ENCODE measurements at places on chromosomes 4 and X.

- no peak for DNase-seq
Measured at GRCh38 chr4:52317981-52318380, 266.9 kb downstream of the SPATA18 start.

DNA sequence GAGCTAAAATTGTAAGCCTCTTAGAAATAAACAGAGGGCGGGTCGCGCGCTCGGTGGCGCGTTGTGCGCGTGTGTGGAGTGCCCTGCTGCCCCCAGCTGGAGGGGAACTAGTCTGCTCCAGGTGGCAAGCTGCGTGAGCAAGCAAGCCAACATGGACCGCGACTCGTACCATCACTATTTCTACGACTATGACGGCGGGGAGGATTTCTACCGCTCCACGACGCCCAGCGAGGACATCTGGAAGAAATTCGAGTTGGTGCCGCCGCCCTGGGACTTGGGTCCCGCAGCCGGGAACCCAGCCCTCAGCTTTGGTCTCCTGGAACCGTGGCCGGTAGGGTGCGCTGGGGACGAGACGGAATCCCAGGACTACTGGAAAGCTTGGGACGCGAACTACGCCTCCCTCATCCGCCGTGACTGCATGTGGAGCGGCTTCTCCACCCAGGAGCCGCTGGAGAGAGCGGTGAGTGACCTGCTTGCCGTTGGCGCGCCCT is 66.1 kb downstream of the DNAAF6 start:
- DNase-seq: peak; percentile 45

GRCh38 chr4:147173797-147174432 is 228.3 kb upstream of the TTC29 start:
- DNase-seq: no peak

DNA sequence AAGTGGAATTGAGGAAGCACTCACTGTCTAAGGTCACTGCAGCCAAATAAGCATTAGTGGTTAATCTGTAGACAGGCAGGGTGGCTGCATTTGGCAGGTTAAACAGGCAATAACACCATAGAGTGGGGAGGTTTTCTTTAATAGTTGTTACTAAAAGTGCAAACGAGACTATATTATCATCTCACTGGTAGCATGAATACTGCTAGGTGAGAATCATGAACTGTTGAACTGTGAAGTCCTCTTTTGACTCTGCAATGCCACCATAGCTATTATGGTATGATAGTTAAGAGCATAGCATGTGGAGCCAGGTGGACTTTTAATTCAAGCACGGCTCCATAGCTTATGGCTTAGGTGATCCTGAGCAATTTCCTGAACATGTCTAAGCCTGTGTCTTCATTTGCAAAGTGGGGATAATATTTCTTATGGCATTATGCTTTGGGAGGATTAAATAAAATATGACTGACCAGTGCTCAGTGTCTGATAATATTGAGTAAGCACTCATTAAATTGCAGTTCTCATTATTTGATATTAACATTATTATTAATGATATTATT is 235.6 kb upstream of the HHIP start:
- no peak for DNase-seq

- no peak for DNase-seq
Measured at GRCh38 chrX:47941423-47941822, 62.4 kb downstream of the ZNF182 start.

- peak; percentile 48 for DNase-seq
Measured at GRCh38 chr4:675036-675882, 917 bp downstream of the MYL5 start.

DNA sequence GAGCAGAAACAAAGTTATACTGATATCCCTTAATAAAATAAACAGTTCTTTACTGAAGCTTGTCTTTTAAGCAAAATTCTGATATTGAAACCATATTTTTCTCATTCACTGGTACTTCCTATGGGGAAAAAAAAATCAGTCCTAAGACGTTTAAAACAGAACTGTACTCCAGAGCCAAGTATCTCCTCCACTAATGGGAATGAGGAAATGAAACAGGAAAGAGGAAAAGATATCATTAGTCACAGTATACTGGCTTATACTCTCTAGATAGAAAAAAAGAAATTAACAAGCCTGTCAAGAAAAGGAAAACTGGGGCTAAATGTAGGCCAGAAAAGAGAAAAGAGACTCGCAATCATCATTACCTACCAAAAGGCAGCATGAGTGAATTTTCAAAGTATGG is 252.7 kb downstream of the CENPC start:
- DNase-seq: no peak

DNA sequence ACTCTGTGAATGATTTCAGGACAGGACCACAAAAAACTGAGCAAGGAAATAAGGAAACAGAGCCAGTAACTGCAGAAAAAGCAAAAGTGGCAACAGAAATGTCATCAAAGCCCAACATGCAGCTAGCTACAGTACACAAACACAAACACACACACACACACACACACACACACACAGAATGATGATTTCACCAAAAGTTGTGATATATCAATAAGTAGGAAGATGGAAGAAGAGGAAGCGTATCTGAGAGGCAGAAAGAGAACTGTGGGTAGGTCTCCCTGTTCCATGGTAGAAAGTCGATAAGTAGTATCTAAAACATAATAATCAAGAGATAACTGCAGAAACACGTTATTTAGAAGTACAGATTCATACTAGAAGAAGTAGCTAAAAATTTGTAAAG is 148.3 kb downstream of the MGST2 start:
- DNase-seq: no peak

DNA sequence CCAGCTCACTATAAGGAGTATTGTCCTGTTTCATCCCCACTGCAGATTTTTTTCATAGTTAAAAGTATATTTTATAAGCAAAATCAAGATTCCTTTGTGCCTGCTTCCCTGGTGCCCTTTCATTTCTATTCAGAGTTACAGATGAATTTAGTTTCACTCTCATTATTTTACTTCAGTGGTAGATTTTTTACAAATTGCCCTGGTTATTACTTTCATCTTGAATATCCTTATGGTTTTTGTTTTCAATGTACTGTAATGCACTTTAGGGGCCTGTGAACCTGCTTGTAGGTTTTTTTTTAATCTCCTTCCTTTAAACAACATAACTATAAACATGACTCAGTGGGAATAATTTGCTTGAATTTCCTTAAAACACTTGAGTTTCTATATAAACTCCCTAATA is 126.8 kb downstream of the GPR143 start:
- DNase-seq: no peak

- no peak for DNase-seq
Measured at GRCh38 chr4:177005674-177006230, 213.0 kb upstream of the VEGFC start.

DNA sequence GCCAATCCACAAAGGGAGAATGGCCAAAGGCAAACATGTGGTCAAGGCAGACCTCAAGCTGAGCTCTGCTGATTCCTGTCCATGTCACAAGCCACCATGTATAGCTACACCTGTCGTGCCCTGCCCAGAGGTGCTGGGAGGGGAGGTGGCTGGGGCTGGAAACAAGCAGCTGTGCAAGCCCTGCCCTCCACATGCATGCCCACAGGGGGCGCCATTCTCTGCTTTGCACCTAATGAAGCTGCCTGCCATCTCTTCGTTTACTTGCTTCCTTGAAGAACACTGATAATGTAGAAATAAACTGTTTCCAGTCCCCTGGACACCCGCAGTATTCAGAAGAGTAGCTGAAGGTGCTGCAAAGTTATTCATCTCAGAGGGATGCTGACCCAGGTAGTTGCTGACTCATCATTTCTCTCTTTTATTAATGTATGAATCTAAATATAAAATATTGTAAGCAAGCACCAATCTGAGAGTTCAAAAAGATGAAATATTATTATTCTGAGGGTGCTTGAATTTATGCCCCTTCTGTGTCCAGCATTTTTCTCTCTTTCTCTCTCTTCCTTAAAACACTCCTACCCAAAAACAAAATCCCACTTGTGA is 278.6 kb downstream of the ADGRA3 start:
- DNase-seq: peak; percentile 39

- DNase-seq: no peak
Measured at GRCh38 chr4:61950625-61951024, 750.5 kb downstream of the ADGRL3 start.

GRCh38 chrX:78514852-78515251 is 144.3 kb downstream of the RTL3 start:
- no peak for DNase-seq

DNA sequence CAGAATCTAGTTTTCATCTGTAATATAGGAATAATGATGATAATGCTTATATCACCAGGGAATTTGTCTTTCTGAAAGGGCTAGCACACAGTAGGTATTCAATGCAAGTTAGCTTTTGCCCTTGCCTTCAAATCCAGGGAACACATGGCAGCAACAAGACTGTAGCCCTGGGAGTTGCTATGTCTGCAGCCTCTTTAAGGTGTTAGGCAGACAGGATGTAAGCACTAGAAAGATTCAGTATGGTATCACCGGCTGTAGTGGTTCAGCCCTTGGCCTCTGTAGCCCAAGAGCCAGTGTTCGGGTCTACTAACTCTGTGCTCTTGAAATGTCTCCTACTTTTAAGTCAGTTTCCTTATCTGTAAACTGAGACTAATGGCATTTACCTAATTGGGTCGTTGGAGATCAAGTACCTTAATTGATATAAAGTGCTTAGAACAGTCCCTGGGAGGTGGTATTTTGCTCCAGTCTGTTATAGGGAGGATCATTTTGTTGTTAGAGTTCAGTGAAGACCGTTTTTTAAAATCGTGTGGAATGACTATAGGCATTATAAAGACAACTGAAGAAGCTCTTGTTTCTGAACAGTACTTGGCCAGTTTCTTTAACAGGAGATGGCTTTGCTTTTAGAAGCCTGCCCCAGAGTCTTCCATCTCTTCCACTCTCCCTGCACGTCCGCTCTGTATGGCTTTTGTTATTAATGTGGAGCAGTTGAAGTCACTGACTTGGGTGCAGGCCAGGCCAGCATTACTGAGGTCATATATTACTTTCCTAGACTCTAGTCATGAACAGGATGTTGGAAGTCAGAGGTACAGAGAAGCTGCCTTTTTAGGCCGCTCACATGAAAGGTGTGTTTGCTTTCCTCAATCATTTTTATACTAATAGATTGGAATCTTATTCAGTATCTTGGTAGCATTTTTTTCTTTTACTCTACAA is 44.8 kb downstream of the GAB1 start:
- no peak for DNase-seq

- no peak for DNase-seq
Measured at GRCh38 chrX:109855501-109855900, 122.4 kb upstream of the ACSL4 start.

GRCh38 chr4:40897557-40898203 is 147.9 kb downstream of the NSUN7 start:
- peak; percentile 82 for DNase-seq

- DNase-seq: no peak
Measured at GRCh38 chr4:144351306-144351705, 210.8 kb upstream of the GYPA start.

DNA sequence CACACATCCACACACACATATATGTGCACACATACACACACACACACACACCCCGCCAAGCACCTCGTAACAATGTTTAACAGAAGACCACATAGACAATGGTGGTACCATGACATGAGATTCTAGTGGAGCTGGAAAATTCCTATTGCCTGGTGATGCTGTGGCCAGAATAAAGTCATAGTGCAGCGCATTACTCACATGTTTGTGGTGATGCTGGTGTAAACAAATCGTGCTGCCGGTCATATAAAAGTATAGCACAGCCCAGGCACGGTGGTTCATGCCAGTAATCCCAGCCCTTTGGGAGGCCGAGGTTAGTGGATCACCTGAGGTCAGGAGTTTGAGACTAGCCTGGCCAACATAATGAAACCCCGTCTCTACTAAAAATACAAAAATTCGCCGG is 275.2 kb downstream of the TRIML1 start:
- no peak for DNase-seq

- no peak for DNase-seq
Measured at GRCh38 chrX:100648458-100649417, 4.7 kb downstream of the SRPX2 start.

DNA sequence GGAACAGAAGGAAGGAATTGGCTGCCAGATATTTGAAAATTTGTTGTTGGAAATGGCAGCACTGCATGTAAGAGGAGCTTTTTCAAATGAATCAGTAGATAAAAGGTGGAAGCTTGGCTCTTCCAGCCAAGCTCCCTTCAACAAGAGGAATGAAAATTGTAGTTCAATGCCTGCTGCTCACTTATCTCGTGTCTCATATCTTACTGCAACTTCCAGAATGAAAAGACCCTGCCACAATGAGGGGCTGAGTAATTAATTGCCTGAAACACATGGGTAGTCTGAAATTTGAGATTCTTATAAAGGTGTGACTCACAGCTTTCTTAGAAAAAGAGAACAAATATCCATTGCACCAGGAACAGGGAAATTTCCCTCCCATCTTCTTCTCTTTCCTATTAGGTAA is 53.0 kb downstream of the HAND2 start:
- no peak for DNase-seq

DNA sequence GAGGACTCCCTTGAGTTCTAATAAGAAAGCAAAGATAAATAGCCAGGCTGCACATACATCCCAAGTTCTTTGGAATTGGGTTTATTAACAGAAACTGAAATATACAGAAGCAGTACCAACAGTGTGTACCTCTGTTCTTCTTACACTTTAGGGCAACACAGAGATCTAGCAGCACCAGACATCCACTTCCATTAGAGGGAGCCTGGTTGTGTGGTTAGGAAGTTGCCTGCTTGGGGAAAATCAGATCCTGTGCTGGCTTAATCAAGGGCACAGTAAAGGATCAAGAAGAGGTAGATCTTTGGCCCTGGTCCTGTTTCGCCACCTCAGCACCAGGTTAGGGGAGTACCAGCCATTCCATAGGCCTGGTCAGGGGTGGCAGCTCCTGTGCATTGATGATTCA is 231.1 kb upstream of the ARHGAP24 start:
- DNase-seq: no peak

DNA sequence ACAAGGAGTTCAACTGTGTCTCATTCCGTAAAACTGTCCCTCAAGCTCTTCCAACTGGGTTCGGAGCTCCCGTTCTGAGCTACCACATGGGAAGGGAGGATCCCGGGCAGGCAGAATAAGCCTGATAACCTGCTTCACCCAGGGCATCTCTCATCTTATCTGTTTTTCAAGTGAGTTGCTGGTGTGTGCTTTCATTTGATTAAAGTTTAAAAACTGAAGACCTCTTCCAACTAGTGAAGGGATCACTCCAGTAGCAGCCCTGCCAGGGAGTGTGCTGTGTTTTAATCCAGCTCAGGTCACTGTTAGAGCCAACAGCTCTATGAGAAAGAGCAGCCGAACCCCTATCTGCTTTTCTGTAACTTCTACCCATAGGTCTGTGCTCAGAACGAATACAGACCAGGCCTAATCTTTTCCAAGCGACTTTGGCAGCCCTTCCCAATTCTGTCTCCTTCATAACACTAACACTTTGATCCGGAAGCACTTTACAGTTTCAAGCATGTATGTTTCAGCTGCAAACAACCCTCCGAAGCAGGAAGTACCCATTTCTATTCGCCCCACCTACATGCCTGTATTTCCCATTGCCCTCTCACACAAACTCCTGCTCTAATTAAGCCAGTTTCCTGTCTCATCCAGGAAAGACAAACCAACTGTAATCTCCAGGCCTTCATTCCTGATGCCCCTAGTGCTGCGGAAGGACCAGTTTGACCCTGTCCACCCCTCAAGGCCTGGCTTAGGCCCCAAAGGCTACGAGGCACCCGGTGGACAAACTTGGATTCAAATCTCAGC is 60.9 kb downstream of the IRF2 start:
- no peak for DNase-seq

- no peak for DNase-seq
Measured at GRCh38 chrX:85619962-85620361, 240.5 kb upstream of the POF1B start.
